ENCODE measurements at places on chromosomes 11 and 22.

GRCh38 chr22:19430890-19431541, 517 bp downstream of the HIRA start:
- peak; percentile 36 for DNase-seq

DNA sequence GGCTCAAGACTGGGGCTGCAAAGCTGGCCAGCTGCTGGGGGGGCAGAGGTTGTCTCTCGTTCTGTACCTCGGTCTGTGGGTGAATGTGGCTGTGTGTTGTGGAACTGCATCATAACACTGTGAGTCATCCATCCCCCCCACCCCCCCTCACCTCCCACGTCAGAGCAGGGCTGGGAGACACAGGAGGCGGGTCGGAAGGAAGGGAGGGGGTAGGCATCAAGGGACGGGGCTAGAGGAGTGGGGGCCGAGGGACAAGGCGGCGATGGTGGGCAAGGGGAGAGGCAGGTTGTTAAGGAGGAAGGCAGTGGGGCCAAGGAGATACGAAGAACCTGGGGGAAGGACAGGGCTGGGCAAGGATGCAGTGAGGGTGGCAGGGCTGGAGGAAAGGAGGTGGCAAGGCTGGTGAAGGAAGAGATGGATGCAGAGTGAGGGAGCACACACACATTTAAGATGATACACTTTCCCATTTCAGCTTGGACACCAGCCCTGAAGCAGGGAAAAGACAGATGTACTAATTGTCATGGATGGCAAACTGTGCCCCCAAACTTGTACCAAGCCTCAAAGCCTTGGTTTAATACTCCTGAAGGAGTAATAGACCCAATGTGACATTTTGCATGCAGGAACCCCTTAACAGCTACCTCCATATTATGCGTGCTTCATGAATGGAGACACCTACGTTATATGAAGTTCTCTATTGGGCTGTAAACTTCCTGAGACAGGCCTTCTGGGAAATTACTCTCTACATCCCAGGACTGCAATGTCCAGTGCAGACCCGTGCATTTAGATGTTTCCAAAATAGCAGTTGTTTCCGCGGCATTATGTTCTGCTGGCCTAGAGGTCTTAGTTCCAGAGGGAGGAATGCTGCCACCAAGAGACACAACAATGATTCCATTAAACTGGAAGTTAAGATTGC, at the start of gene YPEL4:
YPEL4 (minus strand) TSS at position 87 of the 913 bp plus-strand sequence. CDS start 2,805 bp downstream, outside the sequence.
- DNase-seq = no peak

- peak; percentile 73 for DNase-seq
Measured at GRCh38 chr11:2443881-2444820, at the start of gene TRPM5. Gene TRPM5 (minus strand): TSS chr11:2444514. CDS start chr11:2423036, 21,478 bp downstream.

DNA sequence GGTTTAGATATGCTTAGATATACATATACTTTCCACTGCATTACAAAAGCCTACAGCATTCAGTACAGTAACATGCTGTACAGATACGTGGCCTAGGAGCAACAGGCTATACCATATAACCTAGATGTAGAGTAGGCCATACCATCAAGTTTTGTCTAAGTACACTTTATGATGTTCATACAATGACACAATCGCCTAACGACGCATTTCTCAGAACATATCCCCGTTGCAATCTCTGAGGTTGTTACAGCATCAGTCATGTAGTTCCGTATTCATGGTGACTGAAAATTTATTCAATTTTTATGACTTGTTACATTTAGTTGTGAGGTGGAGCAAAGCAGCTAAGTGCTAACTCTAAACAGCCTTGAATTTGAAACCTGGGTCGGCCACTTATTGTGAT, 6.7 kb downstream of the ZBTB44 start:
- DNase-seq = no peak

GRCh38 chr11:86933891-86934581, 21.2 kb downstream of the FZD4 start:
- no peak for DNase-seq
